D721Med (cell line): ENCODE measurements at places on chromosomes 7 and 10.

DNA sequence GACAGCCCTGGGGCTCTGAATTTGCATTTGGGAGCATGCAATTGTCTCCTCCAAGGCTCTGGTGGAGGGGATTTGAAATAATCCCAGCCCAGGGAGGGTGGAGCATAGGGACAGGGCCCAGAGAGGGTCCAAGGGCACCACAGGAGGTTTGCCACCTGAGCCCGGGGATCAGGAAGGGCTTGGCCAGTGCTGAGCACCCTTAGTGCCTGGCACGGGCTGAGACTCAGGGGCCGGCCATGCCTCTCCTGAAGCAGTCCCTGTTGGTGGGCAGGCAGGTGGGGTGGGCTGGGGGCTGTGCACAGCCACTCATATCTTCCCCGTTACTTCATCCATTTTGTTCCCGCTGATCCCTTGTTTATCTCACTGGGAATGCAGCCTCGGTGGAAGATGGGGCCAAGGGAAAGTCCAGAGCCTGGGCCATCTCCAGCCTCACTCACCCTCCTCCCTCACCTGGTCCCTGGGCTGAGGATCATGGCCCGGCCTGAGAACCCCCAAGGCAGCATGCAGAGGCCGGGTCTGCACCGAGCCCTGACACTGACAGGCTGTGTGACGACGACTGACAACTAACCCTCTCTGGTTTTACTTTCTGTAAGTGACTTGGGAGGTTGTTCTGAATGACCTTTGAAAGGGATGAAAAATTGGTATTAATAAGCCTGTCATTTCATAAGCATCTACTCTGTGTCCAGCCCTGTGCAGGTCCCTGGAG is 38.5 kb downstream of the KCTD7 start:
- no peak for DNase-seq

GRCh38 chr10:36683421-36683820 is 442.0 kb upstream of the ANKRD30A start:
- no peak for DNase-seq

- no peak for DNase-seq
Measured at GRCh38 chr7:42285383-42285824, 48.4 kb upstream of the GLI3 start.

DNA sequence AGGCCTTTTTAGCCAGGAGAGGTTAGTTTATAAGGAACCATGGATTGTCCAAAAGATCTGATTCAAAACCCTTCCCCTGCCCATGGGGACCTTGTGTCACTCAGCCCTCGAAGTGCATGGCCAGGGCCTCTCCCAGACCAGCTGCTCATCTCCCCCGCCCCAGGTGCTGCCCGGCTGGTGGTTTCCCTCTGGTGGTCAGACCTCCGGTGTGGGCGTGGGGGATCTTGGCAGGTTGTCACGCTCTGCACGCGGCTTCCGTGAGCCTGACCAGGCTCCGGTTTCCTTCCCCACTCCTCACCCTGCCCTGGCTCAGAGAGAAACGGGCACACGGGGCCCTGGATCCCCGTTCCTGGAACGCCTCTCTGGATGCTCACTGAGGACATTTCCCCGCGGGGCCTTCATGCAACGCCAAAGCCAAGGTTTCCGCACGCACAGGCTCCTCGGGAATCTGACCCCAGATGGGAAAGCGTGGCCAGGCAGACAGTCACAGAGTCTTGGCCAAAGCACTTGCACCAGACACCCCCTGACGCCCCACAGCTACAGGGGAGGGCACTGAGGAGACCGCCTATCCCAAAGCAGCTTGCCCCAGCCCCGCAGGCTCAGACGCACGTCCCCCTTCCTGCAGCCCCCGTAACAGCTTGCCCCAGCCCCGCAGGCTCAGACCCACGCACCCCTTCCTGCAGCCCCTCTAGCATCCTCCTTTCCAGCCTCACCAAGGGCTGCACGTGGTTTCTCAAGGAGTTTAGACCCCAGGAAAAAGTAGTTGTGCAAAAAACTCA is 7.8 kb upstream of the DIP2C start:
- DNase-seq: no peak

GRCh38 chr7:21911341-21911875 is 34.3 kb downstream of the CDCA7L start:
- DNase-seq: no peak

DNA sequence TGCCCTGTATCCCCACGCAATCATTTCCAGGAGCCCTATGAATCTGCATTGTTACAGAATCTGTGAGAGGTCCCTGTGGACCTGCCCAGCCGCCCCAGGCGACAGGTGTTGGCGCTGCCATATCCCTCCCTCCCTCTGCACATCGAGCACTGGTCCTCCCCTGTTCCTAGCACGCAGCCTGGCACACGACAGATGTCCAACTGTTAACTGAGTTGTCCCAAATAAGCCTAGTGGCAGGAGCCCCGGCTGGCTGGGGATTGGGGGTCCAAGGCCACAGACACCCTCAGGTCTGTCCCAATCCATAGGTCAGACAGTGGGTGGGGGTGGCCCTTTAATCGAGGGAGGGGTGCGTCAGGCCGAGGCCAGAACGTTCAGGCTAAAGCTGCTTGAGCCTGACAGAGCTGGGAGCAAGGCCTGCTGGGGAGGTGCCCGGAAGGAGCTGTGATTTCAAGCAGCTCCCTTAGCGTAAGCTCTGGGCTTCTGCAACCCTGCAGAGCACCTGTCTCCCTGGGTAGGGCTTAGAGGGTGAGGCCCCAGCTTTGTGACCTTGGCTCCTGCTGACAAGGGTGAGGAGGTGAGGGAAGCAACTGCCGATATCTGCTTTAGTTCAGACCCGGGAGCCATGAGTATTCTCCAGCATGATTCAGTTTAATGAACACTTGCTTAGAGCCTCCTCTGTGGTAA is 40.1 kb downstream of the ADRA2A start:
- no peak for DNase-seq

GRCh38 chr10:119316729-119317097 is 109.3 kb downstream of the GRK5 start:
- DNase-seq: no peak

DNA sequence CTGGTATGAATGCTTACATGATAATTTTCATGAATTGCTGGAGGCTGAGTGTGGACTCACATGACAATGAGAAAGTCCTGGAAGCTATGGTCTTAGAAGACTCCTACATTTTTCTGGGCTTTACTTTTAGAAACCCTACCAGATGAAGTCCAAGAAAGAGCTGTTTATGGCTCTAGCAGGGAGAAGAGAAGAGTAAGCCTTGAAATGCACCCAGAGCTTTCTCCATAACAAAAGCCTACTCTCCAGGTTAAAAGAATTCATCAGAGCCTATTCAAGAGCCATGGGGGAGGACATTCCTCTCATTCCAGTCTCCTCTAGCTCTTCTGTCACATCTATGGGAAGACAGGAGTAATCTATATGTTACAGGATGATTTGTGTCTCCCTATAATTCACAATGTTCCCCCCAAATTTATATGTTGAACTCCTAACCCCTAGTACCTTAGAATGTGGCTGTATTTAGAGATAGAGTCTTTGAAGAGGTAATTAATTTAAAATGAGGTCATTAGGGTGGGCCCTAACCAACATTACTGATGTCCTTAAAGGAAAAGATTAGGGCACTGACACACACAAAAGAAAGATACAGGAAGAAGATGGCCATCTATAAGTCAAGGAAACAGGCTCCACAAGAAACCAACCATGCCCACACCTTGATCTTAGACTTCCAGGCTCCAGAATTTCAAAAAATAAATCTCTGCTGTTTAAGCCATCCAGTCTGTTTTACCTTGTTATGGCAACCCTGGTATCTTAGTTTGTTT is 193.8 kb upstream of the PTER start:
- no peak for DNase-seq

- no peak for DNase-seq
Measured at GRCh38 chr7:129262324-129262723, 37.5 kb downstream of the AHCYL2 start.

DNA sequence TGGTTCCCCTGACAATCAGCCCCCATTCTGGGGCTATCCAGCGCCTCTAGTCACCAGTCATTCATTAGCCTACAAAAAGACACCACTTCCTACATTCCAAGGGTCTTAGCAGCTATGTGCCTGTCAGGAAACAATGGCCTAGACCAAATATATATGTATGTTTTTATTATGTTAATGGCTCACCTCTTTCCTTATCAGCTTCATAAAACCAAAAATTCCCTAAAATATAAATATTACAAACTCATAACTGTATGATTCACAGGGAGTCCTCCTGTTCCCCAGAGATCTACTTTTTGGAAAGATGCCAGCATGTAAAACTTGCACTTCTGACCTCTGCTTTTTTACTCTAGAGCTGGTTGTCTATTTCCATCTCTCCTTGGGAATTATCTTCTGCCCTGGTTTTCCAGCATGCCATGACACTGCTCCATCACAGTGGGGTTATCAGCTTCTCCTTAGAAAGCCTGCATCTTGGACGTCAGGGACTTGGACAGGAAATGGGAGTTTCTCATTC is 79.2 kb downstream of the ABCA13 start:
- no peak for DNase-seq

DNA sequence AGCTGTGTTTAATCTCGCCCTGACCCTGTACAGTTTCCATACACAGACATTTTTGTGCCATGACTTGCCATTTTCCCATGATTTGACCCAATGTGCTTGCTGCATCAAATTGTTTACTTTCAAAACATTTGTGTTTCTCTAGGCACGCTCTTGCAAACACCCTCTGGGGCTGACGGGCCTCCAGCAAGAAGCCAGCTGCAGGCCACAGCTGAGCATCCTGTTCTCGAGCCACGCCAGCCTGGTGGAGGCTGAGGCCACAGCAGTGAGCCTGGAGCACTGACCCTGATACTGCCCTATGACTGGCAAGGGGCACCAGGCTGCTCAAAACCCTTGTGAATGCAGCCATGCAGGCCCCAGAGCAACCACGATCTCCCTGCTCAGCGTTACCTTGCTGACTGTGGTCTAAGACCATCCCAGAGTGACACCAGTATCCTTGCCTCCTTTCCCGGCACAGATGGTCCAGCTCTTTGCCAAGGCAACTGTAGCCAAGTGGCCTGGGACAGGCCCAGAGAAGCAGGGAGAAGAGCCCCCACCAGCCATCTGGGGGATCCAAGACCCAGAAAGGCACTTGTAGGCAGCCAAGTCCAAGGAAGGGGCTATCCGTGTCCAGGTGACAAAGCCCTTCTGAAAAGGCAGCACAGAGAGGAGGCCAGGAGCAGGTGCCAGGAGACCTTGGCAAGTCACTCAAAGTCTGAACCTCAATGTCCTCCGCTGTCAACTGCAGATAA is 78.5 kb downstream of the OAT start:
- no peak for DNase-seq

GRCh38 chr7:106056513-106057203 is 55.5 kb downstream of the SYPL1 start:
- DNase-seq: peak; percentile 73

DNA sequence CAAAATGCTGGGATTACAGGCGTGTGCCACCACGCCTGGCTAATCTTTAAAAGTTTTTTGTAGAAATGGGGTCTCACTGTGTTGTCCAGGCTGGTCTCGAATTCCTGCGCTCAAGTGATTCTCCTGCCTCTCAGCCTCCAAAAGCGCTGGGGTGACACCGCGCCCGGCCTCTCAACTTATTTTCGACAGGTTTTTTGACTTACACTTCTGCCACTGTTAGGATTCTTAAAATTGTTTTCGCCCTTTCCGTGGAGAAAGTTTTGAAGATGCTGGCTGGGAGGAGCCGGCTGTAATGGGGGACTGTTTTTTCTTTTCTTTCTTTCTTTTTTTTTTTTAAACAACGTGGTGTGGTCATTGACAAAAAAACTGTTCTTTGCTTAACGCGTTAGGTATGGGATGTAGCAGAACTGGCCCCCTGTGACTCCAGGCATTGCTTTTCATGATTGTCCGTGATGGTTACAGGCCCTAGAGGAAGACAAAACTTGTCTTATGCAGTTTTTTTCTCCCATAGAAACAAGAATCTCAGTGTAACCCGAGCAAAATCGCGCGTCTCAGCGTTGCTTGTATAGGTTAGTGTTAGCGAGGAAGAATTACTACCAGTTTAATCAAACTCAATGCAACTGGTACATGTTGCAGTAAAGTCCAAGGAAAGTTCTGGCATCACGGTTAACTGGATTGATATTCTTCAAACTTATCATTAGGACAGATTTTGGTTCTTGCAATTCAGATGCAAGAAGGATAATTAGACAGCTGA is 72.2 kb downstream of the DAGLB start:
- no peak for DNase-seq

- no peak for DNase-seq
Measured at GRCh38 chr7:25552998-25553397, 324.7 kb upstream of the NPVF start.

GRCh38 chr7:151429560-151430331 is 10.2 kb downstream of the CRYGN start:
- DNase-seq: no peak

- DNase-seq: no peak
Measured at GRCh38 chr10:28965937-28966336, 288.6 kb downstream of the BAMBI start.

DNA sequence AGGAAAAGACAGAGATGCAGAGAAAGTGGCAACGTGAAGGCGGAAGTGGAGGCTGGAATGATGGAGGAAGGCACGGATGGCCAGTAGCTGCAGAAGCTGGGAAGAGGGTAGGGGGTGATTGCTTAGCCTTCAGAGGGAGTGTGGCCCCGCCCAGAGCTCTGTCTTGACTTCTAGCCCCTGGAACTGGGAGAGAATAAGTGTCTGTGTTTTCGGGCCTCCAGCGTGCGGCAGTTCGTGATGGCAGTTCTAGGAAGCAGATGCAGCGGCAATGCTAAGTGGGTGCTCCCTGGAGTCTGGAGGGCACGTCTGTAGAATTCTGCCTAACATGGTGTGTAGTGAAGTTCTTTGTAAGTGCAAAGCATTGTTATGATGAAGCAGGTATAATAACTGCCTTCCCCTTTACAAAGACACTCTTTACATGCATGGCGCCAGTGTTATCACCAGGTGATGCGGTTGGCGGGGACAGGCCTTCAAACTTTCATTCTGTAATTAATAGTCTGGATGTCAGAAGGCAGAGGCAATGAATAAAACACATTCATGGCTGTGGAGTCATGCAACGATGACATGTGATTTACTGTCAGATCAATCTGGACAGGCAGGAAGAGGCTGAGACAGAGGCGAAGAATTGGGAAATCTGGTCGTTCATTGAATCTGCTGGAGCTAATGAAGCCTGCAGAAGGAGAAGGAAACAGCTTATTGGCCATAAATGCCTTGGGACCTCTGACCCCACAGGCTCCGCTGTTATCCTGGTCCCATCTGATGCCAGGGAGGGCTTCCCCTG is 228.6 kb downstream of the GLRX3 start:
- no peak for DNase-seq

DNA sequence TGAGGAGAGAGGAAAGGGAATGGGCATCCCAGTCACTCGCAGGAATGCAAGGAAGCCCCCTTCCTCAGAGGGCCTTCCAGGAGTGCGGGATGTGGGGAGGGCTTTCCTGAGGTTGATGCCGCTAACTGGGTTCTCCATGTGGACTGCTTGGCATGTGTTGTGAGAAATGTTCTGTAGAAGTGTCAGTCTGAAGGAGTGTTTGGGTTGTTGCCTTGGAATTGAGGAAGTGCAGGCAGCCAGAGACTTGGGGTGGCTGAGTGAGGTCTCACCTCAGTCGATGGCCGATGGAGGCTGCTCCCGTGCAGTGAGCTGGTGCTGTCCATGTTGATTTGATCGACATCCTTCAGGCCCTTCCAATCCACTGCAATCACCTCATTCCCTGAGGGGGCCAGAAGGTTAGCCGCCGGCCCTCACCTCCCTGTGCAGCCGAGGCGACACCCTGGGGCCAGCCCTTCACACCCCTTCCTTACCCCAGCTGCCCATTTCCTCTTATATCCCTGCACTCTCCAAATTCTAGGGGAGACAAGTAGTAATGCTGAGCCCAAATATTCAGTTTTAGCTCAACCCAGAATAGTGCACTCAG is 2.7 kb downstream of the FAM131B start:
- DNase-seq: no peak
